ENCODE measurements at places on chromosomes 6 and 20.

- no peak for DNase-seq
Measured at GRCh38 chr6:46899659-46900058, 22.1 kb downstream of the ADGRF5 start.

- DNase-seq, result no peak
Measured at GRCh38 chr20:20427227-20427864, 59.4 kb downstream of the INSM1 start.

- DNase-seq, result no peak
Measured at GRCh38 chr6:15674690-15675386, 12.0 kb upstream of the DTNBP1 start.

DNA sequence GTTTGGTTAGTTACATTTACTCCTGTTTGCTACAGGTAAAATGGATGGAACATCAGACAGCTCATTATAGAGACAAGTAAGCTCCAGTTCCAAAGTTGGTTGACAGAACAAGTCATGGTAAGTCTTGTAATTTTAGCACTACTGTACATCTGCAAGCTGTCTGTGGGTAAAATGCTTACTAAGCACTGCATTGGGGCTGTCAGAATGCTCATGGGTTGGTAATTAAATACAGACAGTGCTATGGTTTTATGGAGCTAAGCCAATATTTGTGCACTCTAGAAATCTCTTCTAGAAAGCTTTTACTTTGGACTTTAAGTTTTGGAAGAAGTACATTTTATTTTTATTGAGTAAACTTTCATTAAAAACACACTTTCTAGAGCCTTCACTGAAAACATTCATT is 419.2 kb upstream of the MMS22L start:
- no peak for DNase-seq

- DNase-seq, result no peak
Measured at GRCh38 chr6:111685058-111685457, 79.4 kb upstream of the TRAF3IP2 start.

Data from stimulated activated CD8-positive, alpha-beta memory T cell treated with anti-CD3 and anti-CD28 coated beads, Interleukin-4, amount 100 ng/mL, for 48 hours (primary cell).